ENCODE measurements at places on chromosomes 4 and X. TPM values are rescaled to one million over a fixed set of nuclear protein-coding genes. Genes with fewer than 3 reads are reported as not detected.
A peak's percentile ranks its signal among the peaks of the same experiment; 100 is the strongest.

GRCh38 chr4:84498935-84499623 lies at the start of gene NKX6-1:
Gene NKX6-1 (minus strand): TSS chr4:84499292. CDS start chr4:84498228, 1,064 bp downstream.
- H3K4me1 ChIP-seq = peaks cover 18% of the 10 kb centered on the region
- peak within 1 kb of the TSS; percentile 48 for H3K27ac ChIP-seq
- no peak for DNase-seq
- H3K4me3 ChIP-seq = peak within 1 kb of the TSS; percentile 58
- peaks cover 9% of the 10 kb centered on the region for H3K36me3 ChIP-seq

DNA sequence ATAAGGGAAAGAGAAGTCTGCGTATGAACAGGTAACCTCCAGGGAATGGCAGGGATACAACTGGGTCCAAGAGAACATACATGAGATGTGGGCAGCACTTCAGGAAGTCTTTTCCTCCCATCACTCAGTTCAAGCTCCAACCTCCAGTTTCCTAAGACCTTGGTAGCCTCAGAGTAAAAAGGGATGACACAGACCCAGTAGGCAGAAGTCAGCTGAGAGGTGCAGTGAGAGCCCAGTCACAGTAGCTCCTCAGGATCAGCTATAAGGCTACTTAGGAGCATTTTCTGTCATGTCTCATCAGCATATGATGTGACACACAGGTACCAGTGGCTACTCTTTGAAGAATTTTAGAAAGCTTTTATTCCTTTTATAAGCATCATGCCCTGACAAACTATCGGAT lies 12.5 kb upstream of the STS start:
- no peaks in the 10 kb centered on the region for H3K27me3 ChIP-seq
- no peak overlapping the region for H3K4me3 ChIP-seq

DNA sequence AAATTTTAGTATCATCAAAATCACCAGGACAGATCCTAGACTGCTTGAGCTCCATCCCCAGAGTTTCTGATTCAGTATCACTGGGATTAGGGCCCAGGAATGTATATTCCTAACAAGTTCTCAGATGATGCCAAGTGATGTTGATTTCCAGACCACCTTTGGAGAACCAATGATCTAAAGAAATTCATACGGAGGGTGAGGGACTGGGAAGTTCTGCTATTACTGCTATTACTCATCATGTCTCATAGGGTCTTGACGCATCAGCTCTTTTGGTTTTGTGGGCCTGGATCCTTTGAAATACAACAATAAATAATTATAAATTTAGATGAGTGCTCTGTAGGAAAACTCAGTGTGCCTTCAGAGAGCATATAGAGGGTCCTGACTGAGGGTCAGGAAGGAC lies 59.8 kb upstream of the LGI2 start:
- H3K36me3 ChIP-seq = no peaks in the 10 kb centered on the region
- DNase-seq = no peak
- H3K4me1 ChIP-seq = no peaks in the 10 kb centered on the region
- H3K4me3 ChIP-seq = no peak overlapping the region
- peaks cover 40% of the 10 kb centered on the region for H3K27me3 ChIP-seq

DNA sequence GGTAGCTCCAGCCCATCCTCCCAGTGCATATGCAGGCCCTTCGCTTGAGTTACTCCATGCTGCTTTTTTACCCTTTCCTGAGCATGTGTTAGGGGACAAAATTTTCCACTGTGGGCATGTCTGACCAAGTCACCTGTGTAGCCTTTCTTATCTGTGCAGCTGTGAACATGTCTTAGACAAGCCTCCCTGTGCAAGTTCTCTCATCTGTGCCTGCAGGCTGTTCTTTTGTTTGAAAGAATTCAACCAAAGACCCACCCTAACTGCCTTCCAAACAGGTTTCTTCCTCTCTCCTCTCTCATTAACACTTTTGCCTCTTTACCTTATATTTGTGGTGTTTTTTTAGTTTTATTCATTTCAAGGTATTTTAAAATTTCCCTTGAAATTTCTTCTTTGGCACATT lies 53.2 kb upstream of the SPIN4 start:
- DNase-seq = no peak
- H3K27ac ChIP-seq = no peak overlapping the region
- no peaks in the 10 kb centered on the region for H3K27me3 ChIP-seq
- H3K4me3 ChIP-seq = no peak overlapping the region
- H3K36me3 ChIP-seq = no peaks in the 10 kb centered on the region
- H3K4me1 ChIP-seq = no peaks in the 10 kb centered on the region

DNA sequence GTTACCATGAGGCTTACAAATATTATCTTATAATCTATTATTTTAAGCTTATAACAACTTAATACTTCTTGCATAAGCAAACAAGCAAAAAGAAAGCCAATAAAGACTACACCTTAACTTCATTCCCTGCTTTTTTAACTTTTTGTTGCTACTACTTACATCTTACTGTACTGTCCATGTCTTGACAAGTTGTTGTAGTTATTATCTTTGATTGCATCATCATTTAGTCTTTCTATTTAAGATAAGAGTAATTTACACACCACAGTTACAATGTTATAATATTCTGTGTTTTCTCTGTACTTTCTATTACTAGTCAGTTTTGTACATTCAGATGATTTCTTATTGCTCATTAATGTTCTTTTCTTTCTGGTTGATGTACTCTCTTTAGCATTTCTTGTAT lies 346.6 kb downstream of the SMARCA1 start:
- no peak for DNase-seq
- H3K36me3 ChIP-seq = no peaks in the 10 kb centered on the region
- no peak overlapping the region for H3K27ac ChIP-seq
- H3K4me3 ChIP-seq = no peak overlapping the region

GRCh38 chr4:108709234-108709633 lies 53.6 kb downstream of the ETNPPL start:
- H3K27me3 ChIP-seq = no peaks in the 10 kb centered on the region
- no peaks in the 10 kb centered on the region for H3K4me1 ChIP-seq
- no peak overlapping the region for H3K4me3 ChIP-seq
- no peak overlapping the region for H3K27ac ChIP-seq
- DNase-seq = no peak

DNA sequence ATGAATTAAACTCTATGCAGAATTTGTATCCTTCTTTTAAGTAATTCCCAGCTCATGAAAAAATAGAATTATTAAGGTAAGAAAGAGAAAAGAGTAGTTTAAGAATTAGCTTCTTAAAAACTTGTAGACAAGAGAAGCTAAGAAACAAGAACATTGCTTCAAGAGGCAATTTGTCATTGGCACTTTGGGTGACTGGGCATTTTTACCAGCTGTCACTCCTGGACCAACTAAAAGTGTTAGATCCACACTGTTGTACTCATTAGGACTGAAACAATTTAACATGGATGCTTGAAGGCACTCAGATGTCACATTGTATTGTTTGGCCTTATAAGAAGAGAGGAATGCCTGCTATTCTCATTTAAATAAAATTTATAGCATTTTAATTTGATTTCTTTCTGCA lies 7.4 kb downstream of the COL25A1 start:
- no peaks in the 10 kb centered on the region for H3K36me3 ChIP-seq
- no peak overlapping the region for H3K27ac ChIP-seq
- peaks cover 36% of the 10 kb centered on the region for H3K27me3 ChIP-seq
- no peak overlapping the region for H3K4me3 ChIP-seq

DNA sequence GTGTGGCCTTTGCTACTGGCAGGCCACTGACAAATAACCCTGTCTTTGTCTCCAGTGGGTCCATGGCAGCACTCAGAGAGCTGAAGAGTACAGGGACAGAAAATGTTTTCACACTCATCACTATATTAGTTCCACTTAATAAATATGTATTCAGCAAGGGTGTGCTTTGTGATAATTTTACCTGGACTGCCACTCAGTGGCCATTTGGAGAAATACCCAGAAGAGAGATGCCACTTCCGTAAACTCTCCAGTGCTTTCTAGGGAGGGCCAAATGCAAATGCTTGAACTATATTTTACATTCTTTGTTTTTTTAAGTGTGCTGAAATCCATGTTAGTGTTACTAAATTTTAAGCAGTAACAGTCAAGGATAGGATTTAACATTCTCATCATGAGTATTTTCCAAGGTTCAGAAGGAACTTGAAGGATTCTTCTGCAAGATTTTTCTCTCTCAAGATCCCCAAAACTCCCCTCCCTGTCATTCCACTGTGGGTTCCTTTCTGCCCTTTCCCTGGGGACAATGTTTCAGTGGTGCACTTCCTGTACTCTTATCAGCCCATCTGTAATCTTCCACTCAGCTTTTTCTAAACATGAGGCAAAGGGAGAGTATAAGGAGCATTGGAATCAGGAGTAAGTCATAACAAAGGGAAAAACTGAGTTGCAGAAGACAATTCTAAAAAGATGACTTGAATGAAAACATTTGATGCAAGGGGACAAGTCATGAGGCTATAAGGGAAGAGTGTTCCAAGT lies 46.0 kb downstream of the TFDP3 start:
- H3K27ac ChIP-seq = no peak overlapping the region
- peaks cover 4% of the 10 kb centered on the region for H3K27me3 ChIP-seq
- H3K4me1 ChIP-seq = no peaks in the 10 kb centered on the region
- no peak overlapping the region for H3K4me3 ChIP-seq
- no peaks in the 10 kb centered on the region for H3K36me3 ChIP-seq

DNA sequence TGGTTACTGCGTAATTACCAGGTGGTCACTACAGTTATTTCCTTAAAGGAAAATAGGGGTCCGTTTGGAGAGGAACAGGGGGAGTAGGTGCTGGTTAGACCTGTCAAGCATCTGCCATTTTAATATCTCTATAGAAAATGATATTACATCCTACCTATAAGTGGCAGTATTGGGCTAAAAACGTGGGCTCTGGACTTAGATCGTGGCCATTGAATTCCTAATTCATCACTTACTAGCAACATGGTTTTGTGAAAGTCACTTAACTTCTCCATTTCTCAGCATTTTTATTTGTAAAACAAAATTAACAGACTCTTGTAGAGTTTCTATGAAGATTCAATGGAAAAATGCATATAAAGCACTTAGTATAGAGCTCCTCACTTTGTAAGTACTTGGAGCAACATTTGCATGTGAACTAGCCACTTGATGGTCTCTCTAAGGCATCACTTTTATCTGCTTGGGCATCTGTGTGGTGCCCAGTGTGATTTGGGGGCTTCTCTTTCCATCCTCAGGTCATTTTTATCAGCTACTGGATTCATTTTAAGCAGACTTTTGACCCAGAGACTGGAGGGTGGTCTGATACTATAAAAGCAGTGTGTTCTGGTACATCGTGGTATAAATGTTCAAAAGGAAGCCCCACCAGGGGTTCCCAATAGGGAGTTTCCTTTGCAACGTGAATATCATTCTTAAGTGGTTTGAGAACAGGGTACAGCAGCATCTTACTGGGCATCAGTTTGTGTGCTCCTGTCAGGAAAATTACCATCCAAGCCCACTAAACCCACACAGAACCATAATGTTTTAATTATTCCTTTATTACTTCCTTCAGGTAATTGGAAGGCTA lies 42.7 kb upstream of the RASSF6 start:
- no peak for DNase-seq
- H3K4me1 ChIP-seq = no peaks in the 10 kb centered on the region
- H3K27ac ChIP-seq = no peak overlapping the region
- peaks cover 1% of the 10 kb centered on the region for H3K27me3 ChIP-seq
- H3K36me3 ChIP-seq = no peaks in the 10 kb centered on the region
- no peak overlapping the region for H3K4me3 ChIP-seq

FRMD7 gene
- total RNA-seq = not detected

All from activated CD4-positive, alpha-beta memory T cell treated with anti-CD3 and anti-CD28 coated beads, Interleukin-2, amount 10 ng/mL, durations not matched to agents 7 days and 5 days (primary cell).